ENCODE measurements at places on chromosomes 7 and 10. TPM values are rescaled to one million over a fixed set of nuclear protein-coding genes. Genes with fewer than 3 reads are reported as not detected.

Gene SLC26A5
- not detected for total RNA-seq

Gene COL13A1
- 7.6 TPM for total RNA-seq

Gene FKBP6
- not detected for total RNA-seq

Gene GIMAP4
- 0.54 TPM for total RNA-seq

Gene SFTPA1
- total RNA-seq, result not detected

Gene PALD1
- total RNA-seq, result 2.8 TPM

Gene POLR2J
- total RNA-seq, result 20.0 TPM

Gene NPY
- not detected for total RNA-seq

Gene CLCN1
- total RNA-seq, result not detected

Gene PNLIPRP2
- not detected for total RNA-seq

Gene JCAD
- 12.9 TPM for total RNA-seq

Gene TMEM130
- 8.4 TPM for total RNA-seq

Gene PMS2
- total RNA-seq, result 14.1 TPM

Gene GNGT1
- not detected for total RNA-seq

Gene HOXA2
- not detected for total RNA-seq

Gene NPSR1
- total RNA-seq, result not detected

Gene ARHGAP22
- total RNA-seq, result 10.5 TPM

Gene INA
- total RNA-seq, result 0.12 TPM

Gene NKX6-2
- not detected for total RNA-seq

Gene C10orf71
- total RNA-seq, result not detected

Gene ANKRD22
- 0.44 TPM for total RNA-seq

Gene CFAP70
- total RNA-seq, result 0.50 TPM

Gene TSPAN33
- total RNA-seq, result 0.15 TPM

Gene DOCK1
- total RNA-seq, result 38.4 TPM

Data from cardiac ventricle fibroblast (primary cell).